Islet precursor cell (in vitro differentiated cells): ENCODE measurements at places on chromosomes 6 and 20.

DNA sequence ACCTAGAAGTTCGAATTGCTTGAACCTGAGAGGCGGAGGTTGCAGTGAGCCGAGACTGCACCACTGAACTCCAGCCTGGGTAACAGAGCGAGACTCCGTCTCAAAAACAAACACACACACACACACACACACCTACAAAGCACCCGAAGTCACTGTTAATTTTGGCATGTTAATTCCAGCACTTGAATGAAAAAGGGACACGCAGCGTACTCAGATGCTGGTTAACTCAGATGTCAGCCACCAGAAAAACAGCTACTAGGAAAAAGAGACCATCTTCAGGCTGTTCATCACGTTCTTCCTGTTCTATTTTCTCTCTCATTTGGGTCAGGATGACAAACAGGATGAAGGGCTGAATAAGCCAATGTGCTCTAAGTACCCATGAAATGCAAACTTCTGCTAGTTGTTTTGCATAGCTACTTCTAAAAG lies 46.9 kb downstream of the BLOC1S5 start:
- DNase-seq, result no peak

- DNase-seq, result no peak
Observed at GRCh38 chr20:34654207-34654744, 22.6 kb downstream of the PIGU start.

GRCh38 chr6:151081656-151082055 lies 158.1 kb upstream of the AKAP12 start:
- DNase-seq, result no peak

DNA sequence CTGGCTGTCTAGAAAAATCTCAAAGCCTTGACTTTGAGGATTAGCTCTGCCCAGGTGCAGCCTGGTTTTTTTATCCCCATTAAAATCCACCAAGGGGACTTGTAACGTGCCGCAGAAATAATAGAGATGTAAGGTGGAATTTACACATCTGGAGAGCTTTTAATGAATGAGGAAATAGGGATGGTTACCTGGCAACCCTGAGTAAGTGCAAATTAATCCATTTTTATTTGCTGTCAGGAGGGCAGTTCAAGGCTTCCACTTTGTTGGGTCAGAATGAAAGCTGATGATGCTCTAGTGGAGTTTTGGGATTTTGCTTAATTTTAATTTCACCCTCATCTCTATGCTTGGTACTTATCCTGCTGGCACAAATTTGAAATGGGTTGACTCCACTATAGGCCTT lies 163.4 kb upstream of the CEP162 start:
- DNase-seq, result no peak

GRCh38 chr20:15364781-15365180 lies 1027.4 kb upstream of the FLRT3 start:
- DNase-seq, result no peak

- peak; percentile 63 for DNase-seq
Observed at GRCh38 chr6:105769987-105770386, 316.1 kb upstream of the PRDM1 start.

DNA sequence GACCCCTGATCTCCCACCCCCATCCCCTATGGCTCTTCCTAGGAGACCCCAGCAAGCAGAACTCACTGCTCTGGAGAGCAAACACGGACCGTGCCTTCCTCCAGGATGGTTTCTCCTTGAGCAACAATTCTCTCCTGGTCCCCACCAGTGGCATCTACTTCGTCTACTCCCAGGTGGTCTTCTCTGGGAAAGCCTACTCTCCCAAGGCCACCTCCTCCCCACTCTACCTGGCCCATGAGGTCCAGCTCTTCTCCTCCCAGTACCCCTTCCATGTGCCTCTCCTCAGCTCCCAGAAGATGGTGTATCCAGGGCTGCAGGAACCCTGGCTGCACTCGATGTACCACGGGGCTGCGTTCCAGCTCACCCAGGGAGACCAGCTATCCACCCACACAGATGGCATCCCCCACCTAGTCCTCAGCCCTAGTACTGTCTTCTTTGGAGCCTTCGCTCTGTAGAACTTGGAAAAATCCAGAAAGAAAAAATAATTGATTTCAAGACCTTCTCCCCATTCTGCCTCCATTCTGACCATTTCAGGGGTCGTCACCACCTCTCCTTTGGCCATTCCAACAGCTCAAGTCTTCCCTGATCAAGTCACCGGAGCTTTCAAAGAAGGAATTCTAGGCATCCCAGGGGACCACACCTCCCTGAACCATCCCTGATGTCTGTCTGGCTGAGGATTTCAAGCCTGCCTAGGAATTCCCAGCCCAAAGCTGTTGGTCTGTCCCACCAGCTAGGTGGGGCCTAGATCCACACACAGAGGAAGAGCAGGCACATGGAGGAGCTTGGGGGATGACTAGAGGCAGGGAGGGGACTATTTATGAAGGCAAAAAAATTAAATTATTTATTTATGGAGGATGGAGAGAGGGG lies 1.4 kb downstream of the LTA start:
- DNase-seq, result peak; percentile 86

- no peak for DNase-seq
Observed at GRCh38 chr6:3269281-3269975, 10.7 kb downstream of the PSMG4 start.

GRCh38 chr6:151239603-151240035 lies at the start of gene AKAP12:
TSS of gene AKAP12 (plus strand) at chr6:151239967. CDS start at chr6:151240563, 596 bp downstream.
- DNase-seq, result peak; percentile 85

- DNase-seq, result peak; percentile 80
Observed at GRCh38 chr20:41135187-41135887, 2.0 kb upstream of the PLCG1 start.

GRCh38 chr6:101705866-101706265 lies 312.4 kb downstream of the GRIK2 start:
- no peak for DNase-seq

DNA sequence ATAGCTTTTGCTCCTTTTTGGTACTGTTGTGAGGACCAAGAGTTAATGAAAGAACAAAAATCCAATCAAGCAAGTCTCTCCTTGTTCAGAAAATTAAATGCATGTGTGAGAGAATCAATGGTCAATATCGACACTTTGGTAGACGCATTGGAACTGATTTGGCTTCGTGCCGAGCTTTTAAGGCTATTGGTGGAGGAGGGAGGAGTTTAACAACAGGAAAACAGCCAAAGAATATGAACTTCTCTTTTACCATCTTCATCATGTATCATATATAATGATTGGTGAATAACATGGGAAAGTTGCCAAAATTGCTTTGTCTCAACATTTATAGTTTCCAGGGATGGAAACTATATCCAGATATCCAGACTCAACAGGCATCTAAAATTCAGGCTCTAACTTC lies 266.5 kb upstream of the CITED2 start:
- no peak for DNase-seq
